ENCODE measurements at places on chromosomes 7 and 10.

DNA sequence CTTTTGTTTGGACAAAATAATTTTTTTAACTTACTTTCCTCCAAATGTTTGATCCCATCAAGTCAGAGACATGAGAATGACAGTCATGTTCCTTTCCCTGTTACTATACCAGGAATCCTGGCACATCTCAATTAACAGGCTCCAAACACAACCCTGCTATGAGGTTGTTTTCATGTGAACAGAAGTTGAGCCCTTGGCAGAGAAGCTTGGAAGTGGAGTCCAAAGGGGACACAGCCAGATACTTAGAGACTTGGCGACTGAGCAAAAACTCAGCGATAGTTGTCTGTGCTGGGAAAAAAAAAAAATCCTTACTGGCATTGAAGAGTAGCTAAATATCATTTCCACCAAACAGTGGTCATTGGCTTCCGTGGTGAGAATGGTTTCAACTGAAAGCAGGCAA lies 12.8 kb downstream of the TUBAL3 start:
- DNase-seq, result no peak

GRCh38 chr10:132521041-132521465 lies 16.5 kb upstream of the INPP5A start:
- no peak for DNase-seq

- no peak for DNase-seq
These were observed 79.4 kb upstream of the PRKCQ start for GRCh38 chr10:6659451-6659850.

DNA sequence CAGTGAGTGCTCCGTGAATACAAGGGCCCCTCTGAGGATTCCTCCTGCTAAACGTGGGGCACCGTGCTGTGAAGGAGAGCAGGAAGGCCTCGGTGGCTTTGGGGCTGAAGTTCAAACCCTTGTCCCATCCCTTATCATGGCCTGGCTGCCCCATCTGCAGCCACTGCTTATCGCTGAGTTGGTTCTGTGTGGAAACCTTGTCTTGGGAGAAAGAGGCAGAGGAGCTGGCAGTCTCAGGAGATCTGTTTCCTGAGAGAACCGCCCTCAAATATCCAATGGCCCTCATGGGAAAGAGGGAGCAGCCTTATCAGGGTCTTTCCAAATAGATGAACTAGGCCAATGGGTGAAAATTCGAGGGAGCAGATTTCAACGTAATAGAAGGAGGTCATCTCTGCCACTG lies 52.0 kb upstream of the NRF1 start:
- no peak for DNase-seq

DNA sequence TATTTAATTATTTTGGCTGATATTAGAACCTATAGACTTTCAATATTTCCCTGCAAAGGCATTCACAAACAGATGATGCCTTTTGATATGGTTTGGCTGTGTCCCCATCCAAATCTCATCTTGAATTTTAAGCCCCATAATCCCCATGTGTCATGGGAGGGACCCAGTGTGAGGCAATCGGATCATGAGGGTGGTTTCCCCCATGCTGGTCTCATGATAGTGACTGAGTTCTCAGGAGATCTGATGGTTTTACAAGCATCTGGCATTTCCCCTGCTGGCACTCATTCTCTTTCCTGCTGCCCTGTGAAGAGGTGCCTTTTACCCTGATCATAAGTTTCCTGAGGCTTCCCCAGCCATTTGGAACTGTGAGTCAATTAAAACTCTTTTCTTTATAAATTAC lies 9.3 kb upstream of the PNLIPRP3 start:
- DNase-seq, result no peak

- DNase-seq, result peak; percentile 6
These were observed 52.1 kb upstream of the ZNF438 start for GRCh38 chr10:31083765-31084184.

GRCh38 chr10:11986593-11987216 lies 55.9 kb downstream of the UPF2 start:
- DNase-seq, result peak; percentile 51

- DNase-seq, result no peak
These were observed 427.1 kb downstream of the GPAM start for GRCh38 chr10:111756217-111757061.

DNA sequence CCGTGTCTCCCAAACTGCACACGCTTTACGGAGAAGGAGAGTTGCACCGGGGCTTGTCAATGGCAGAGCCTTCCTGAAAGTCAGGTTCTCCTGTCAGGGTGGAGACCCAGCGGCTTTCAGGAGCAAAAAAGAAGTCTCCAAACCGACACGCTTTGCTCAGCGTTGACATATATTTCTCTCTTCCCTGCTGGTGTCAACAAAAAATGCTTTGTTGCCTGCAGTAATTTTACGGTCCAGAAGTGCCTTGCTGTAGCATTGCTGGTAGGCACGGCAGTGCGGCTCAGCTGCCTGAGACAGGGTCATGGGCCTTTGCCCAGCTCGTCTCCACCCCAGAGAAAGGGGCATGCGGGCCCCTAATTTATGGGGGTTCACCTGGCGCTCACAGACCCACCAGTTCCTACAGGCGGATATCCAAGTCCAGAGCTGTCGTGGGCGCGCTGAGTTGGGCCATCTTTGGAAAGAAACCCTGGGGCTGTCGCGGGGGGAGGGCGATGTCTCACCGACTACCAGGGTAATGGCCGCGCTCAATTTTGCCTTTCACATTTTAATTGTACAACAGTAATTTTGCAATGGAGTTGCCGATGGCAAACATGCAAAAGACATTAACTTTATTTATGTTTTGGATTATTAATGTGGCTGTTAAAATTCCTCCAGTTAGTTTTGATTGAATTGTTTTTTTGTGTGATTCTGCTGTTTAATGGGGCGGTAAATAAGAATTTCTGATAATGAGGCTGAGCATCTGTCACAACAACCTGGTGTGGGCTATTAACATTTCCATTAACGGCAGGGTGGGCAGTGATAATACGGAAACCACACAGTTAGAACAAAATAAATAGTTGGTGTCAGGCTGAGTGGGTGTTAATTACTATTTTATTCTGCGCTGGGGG lies 478.2 kb upstream of the FOXK1 start:
- DNase-seq, result no peak

DNA sequence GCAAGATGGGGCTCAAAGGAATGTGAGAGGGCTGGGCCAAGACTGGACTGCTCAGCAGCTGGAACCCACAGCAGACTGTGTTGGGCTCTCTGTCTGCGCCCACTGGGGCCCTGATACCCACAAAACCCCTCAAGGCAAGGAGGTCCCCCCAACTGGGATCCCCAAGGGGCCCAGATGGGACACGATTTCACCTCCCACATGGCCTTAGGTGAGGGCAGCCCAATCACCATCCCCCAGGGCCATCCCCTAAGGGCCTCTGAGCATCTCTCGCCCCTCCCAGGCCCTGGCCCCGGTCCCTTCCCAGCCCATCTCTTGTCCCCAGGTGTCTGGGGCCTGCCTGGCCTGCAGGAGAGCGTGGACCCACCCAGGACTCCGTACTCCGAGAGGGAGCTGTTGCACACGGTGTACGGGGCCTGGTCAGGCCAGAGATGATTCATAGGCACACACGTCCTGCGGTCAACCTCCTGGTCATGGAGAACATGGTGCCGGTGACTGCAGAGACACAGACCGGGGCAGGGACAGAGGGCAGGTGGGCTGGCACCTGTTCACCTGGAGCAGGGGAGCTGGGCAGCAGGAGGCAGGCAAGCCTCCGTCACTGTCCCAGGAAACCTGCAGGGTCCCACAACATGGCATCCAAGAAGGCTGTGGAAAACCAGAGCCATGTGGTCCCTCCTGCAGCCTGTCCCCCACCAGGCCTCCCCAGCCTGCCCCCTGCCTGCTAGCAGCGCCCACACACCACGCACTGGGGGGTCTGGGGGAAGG lies 21.6 kb downstream of the OGDHL start:
- no peak for DNase-seq

DNA sequence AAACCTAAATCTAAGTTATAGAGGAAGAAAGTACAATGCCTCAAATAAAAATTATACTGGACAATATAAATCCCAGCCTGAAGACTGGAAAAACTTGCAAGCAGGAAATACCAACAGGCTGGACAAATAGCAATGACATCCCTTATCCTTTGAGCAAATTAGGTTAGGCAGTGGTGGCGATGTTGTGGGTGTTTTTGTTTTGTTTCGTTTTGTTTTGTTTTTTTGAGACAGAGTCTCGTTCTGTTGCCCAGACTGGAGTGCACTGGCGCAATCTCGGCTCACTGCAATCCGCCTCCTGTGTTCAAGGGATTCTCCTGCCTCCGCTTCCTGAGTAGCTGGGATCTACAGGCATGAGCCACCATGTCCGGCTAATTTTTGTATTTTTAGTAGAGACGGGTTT lies 57.3 kb upstream of the TES start:
- DNase-seq, result no peak

DNA sequence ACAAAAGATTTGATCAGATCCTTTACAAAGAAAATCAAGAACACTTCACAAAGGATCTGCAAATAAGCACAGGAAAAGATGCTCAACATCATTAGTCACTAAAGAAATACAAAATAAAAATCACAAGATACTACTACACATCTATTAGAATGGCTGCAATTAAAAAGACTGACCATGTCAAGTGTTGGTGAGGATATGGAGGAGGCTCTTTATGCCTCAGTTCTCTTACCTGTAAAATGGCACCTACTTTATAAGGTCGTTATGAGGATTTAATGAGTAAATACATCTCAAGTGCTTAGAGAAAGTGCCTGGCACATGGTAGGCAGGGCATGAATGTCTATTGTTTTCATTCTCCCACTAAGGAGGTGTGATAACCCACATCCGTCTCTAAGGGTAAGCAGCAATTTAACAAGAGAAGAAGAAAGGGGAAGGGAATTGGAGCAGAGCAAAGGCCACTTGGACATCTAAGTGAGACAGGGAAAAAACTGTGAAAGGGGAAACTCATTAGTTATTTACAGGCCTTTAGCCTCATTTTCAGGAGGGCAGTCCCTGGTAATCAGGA lies 157.5 kb upstream of the NFE2L3 start:
- DNase-seq, result no peak

GRCh38 chr10:22433875-22434274 lies 88.6 kb downstream of the SPAG6 start:
- no peak for DNase-seq

- no peak for DNase-seq
These were observed 73.6 kb downstream of the POU6F2 start for GRCh38 chr7:39051279-39051678.

DNA sequence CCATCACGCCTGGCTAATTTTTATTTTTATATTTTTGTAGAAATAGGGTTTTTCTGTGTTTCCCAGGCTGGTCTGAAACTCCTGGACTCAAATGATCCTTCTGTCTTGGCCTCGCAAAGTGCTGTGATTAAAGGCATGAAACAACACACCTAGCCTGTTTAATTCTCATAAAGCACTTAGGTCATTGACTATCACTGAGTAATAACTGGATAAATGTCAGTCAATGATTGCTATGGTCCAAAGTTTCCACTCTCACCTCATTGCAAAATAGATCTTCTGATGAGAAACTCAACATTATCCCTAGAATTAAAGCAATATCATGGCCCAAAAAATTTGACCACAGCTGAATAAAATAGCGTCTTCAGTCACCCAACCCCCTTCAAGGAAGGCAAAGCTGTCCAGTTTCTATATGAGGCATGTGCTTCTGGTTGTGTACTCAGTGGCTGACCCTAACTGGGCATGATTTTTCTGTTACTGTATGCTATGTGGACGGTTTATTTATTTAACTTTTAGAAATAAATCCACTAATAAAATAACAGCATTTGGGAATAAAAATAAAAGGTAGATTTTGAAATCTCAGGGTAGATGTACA lies 86.5 kb upstream of the LRRN3 start:
- no peak for DNase-seq

DNA sequence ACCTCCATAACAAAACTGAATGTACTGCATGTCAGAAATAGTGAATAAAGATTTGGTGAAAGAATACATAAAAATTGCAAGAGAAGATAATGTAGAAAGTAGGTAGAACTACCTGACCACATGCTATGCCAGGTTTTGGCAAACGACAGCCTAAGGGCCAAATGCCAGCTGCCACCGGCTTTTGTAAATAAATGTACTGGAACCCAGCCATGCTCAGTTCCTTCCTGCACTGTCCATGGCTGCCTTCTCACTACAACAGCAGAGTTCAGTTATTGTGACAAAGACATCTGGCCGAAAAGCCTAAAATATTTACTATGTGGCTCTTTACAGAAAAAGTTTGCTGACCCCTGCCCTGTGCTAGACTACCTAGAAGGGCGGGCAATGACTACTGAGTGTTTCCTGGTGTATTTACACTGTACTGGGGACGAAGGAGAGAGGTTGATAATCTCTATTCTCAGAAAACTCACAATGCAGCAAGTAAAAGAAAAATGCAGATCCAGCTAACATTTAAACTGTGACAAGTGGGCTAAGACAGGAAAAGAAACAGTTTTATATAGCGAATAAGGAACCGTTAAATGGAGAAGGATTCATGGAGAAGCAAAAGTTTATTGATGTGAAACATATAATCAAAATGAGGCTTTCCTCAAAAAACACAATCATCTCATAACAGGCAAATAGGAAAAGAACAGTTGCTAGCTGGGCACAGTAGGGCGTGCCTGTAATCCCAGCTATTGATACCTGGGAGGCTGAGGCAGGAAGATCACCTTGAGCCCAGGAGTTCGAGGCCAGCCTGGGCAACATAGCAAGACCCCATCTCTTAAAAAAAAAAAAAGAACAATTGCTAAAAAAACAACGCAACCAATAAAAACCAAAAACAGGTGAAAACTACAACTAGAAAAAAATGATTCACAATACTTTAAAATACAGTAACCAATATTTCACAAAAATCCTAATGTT lies 13.7 kb downstream of the KIN start:
- DNase-seq, result no peak

DNA sequence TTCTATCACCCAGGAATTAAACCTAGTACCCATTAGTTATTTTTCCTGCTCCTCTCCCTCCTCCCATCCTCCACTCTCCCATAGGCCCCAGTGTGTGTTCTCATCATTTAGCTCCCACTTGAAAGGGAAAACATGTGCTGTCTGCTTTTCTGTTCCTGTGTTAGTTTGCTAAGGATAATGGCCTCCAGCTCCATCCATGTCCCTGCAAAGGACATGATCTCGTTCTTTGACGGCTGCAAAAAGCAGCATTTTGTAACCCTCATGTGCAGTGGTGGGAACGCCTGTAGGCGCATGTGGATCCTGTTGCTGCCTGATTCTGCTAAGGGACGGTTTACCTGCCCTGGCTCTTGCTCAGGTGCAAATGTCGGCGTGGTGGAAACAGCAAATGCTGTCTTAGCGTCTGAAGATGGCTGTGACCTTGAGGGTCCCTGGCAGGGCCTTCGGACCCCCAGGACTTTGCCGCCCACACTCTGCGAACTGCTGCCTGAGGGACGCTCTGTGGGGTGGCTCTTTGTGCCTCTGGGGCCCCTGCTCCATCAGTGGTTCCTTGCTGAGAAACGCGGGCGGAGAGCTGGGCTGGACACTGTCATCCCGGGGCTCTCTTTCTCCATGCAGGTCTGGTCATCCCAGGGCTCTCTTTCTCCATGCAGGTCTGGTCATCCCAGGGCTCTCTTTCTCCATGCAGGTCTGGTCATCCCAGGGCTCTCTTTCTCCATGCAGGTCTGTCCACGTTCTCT lies 5.6 kb upstream of the MTG1 start:
- no peak for DNase-seq

GRCh38 chr10:127313996-127314700 lies 117.8 kb upstream of the INSYN2A start:
- DNase-seq, result no peak
